ENCODE measurements at places on chromosomes 11 and 22.

GRCh38 chr11:96178049-96178886 lies 164.7 kb downstream of the MAML2 start:
- DNase-seq = no peak

- no peak for DNase-seq
Measured at GRCh38 chr11:132519241-132519815, 1013.0 kb downstream of the OPCML start.

DNA sequence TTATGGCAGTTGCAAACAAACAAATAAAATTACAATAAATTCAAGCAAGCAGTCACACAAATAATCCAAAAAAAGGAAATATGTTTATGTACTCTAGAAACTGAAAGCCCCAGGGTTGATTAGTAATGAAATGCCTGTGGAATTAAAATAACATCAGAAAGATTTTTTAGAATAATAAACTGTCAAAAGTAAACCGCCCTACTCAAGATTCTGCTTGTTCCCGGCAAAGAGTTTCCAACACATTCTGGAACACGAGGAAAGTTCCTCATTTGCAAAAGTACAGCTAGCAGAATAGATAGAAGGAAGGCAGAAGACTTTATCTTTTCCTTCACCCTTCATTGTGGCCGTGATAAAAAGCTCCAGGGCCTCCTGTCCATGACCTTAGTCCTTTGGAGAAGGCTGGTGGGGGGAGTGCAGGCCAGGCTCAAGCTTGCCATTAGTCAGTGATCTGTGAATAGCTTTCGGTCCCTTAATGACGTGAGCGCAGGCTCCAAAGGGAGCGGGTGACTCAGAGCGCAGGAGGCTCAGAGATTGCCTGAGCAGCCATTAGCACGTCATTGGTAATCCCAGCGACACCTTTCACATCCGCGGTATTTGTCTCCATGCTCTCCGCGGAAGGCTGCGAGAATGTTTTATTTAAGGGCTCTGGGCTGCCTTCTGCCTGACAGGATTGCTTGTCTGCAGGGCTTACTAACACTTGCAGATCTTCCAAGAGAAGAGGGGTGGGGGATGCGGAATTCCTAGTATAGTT lies 458.3 kb downstream of the METTL15 start:
- DNase-seq = no peak

DNA sequence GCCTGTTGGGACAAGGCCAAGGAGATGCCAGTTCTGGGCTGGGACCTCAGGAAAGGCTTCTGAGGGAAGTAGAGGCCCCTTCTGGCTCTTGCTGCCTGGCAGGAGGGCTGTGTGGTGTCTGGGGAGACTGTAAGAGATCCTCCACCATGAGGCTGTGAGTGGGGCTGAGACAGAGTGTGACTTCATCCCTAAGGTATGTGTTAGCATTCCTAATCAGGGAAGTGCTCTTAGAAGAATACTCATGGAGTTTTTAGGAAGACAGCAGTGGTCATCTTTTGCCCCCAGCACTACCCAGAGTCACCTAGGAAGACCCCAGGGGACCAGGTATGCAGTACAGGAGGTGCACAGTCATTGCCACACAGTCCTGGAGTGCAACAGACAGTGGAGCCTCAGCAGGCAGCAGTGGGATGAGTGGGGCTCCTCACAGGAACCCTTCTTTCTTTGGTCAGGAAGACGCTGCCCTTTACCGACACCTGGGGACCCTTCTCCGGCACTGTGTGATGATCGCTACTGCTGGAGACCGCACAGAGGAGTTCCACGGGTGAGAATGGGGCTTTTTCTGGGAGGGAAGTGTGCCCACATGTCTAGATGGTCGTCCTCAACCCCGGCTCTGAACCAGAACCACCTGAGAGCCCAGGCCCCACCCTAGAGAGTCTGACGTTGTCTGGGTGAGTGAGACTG lies 2.8 kb downstream of the RIC8A start:
- no peak for DNase-seq

- DNase-seq = no peak
Measured at GRCh38 chr11:11476499-11476898, 123.4 kb upstream of the CSNK2A3 start.

GRCh38 chr11:127110542-127110941 lies 110.0 kb upstream of the KIRREL3 start:
- no peak for DNase-seq

DNA sequence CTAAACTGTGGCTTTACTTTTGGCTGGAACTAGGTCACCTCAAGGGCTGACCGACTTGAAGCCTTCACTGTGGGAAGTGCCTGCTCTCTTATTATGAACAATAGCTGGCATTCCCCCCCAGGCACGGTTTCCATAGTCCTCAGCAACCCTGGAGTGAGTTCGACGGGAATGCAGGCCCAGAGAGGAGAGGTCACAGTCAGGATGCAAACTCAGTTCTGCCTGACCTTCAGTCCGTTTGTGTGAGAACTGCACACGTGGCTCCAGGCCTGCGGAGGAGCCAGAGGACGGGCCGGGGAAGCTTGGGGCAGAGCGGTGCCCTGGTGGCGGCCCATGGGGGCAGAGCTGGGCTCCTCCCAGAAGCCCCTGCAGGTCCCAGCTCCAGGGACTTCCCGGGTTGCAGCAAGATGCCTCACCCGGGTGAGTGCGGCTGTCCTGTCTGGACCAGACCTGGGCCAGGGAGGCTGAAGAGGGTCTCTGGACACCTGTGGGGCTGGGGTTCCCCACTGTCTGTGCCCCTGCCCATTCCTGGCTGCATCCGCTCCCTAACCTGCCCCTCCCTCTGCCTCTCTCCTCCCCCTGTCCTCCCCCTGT lies 17.2 kb downstream of the SLC25A18 start:
- DNase-seq = no peak

- DNase-seq = no peak
Measured at GRCh38 chr11:44747836-44748235, 21.1 kb downstream of the TSPAN18 start.

DNA sequence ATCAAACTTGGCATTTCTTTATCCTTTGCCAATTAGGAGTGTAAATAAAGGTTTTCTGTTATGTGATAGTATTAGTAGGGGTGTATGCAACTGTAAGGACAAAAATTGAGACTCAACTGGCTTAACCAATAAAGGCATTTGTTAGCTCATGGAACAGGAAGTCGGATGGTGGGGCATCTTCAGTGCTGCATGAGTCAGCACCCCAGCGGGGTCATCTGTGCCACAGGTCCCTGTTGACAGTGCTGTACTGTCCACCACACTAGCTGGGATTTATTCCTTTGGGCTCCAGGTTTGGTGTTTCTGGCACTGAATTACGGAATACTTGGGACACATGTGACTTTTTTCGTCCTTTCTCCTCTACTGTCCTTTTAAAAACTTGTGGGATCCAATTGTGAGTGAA lies 86.0 kb downstream of the PPP6R3 start:
- no peak for DNase-seq

- no peak for DNase-seq
Measured at GRCh38 chr11:73359930-73360742, 16.1 kb upstream of the RELT start.

GRCh38 chr11:23134627-23135026 lies 274.4 kb upstream of the CCDC179 start:
- no peak for DNase-seq

DNA sequence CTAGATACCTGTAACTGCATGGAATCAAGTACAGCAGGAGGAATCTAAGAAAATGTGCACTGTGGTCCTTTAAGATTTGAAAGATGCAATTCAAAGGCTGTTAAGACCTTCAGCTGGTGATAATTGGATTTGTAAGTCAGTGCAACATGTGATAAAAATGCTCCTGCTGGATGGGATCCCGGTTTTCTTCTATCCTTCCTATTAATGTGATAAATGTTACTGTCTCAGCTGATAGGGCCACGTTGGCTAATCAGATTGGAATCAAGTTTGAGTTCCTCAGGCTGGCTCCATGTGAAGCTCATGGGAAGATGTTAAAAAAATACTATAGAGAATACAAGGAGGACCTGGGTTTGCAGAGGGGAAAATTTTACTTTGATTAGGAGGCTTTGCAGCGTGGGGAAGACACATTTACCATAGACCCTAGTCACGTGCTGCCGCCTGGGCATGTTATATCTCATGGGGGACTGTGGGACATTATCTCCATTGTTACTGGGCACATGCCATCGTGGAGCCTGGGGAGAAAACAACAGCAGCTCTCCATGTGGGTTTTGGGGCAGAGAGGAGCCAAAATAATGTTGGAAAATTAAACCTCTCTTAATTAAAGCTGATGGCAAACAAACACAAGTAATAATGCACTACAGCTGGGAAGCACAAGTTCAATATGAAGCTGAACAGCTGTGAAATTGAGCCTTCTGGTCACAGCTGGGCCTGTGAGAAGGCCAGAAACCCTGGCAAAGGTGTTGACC lies 652.5 kb downstream of the NTM start:
- no peak for DNase-seq

- DNase-seq = no peak
Measured at GRCh38 chr11:119878990-119879389, 150.0 kb upstream of the NECTIN1 start.

- no peak for DNase-seq
Measured at GRCh38 chr11:122601141-122602125, 54.1 kb upstream of the UBASH3B start.

GRCh38 chr11:129021295-129021694 lies 78.6 kb upstream of the TP53AIP1 start:
- DNase-seq = no peak

DNA sequence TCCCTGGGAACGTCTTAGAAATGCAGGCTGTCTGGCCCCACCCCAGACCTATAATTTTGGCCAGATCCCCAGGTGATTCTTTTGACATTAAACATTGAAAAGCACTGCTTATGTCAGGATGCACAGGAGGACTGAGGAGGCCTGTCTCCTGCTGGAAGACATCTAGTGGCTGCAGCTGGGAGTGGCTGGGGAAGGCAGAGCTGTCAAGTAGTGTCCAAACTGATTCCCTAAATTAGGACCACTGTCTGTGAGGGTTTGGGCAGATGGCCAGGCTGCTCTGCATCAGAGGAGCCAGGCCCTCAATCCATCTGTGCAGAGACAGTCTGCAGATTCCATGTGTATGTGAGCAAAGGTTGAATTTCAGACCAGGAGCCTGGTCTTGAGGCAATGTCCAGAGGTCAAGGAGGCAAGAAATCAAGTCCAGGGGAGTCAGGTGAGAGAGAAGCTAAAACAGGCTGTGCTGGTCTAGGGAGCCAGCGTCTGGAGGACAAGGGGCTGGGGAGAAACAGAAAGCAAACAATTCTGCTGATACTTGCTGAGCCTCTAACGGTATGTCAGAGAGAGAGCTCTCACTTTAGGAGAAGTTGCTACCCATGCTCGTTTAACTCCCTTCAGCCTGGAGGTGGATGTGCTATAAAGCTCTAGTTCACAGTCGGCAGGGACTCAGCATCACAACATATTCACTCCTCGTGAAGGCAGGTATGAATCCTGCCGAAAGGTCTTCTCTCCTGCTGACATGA lies 15.3 kb upstream of the SYTL2 start:
- no peak for DNase-seq

DNA sequence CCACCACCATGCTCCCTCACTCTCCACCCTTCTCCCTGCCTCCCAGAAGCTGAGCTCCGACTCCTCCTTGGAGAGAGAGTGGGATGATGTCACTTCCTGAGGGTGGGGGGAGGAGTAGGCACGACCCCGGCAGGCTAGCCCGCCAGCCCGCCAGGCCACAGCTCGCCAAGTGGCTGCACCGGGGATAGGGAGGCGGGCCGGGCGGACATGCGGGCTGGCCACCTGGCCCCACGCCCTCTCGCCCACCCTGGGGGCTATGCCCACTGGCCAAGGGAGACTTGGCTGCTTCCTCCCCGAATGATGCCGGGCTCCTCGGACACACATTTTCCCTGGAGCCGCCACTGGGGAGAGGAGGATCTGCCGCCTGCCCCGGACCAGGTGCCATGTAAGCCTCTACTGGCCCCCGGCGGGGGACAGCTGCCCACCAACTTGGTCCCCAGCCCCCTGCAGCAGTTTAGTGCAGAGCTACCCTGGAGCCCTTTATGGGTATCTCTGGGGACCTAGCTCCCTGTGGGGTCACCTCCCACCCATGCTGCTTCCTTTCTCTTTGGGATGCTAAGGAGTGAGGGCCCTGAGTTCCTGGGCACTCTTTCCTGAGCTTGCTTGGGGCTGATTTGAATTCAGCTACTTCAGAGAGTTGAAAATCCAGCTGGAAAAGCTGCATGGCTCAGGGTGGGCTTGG lies 33.7 kb upstream of the MYRF start:
- DNase-seq = no peak

GRCh38 chr11:44771841-44772240 lies 45.1 kb downstream of the TSPAN18 start:
- no peak for DNase-seq

GRCh38 chr22:29821291-29822016 lies 16.6 kb downstream of the ASCC2 start:
- no peak for DNase-seq

GRCh38 chr11:67638535-67639437 lies 777 bp downstream of the TBX10 start:
- no peak for DNase-seq

DNA sequence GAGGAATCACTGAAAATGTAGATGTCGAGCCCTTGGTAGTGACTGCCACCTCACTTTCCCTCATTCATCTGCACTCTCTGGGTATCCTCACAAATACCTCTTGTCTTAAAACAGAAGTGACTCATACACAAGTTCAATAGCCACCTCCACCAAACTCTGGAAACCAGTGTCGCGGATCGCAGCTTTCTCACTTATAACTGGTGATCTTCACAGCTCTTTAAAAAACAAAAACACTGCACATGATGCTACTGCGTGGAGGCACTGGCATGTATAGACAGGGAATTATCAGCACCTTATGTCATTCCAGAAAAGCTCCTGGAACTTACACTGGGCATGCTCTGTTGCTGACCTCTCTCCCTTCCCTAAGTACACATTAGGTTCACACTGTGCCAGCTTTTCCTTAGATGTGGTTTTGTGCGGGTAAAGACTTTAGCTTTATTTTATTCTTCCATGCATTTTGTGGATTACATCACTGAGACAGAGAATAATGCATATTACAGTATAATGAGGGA lies 425.5 kb upstream of the CADM1 start:
- DNase-seq = no peak

GRCh38 chr11:87002918-87003317 lies 34.8 kb upstream of the TMEM135 start:
- no peak for DNase-seq

GRCh38 chr11:60776167-60776566 lies 9.0 kb upstream of the MS4A10 start:
- no peak for DNase-seq

DNA sequence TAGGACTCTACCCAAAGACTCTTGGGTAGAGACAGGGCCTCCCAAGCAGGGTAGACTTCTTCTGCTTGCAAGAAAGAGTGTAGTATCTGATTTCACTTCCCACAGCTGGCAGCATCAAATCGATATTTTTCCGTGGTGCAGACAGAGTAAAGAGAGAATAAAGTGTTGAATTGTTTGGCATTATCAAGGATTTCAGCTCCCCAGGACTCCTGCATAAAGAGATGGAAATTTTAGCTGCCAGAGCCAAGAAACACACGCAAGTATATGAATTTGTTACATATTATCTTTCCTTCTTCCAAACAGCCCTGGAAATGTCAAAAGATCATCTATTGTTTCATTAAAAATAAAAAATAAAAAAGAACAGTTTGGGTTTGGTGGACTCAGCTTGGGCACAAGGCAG lies 136.8 kb downstream of the PKNOX2 start:
- no peak for DNase-seq

GRCh38 chr11:10291801-10292638 lies 2.0 kb downstream of the SBF2 start:
- no peak for DNase-seq

- DNase-seq = peak; percentile 29
Measured at GRCh38 chr11:66856496-66857233, at the start of gene LRFN4. LRFN4 (plus strand) TSS chr11:66857064; CDS start chr11:66857745, 681 bp downstream.

GRCh38 chr11:64245401-64245796 lies 1.3 kb downstream of the PPP1R14B start:
- DNase-seq = no peak

Measured in stimulated activated CD4-positive, alpha-beta T cell treated with anti-CD3 and anti-CD28 coated beads, Interleukin-12 subunit alpha, Interleukin-12 subunit beta, amount 100 ng/mL, for 24 hours (primary cell).